ENCODE measurements at places on chromosomes 3 and 15.

DNA sequence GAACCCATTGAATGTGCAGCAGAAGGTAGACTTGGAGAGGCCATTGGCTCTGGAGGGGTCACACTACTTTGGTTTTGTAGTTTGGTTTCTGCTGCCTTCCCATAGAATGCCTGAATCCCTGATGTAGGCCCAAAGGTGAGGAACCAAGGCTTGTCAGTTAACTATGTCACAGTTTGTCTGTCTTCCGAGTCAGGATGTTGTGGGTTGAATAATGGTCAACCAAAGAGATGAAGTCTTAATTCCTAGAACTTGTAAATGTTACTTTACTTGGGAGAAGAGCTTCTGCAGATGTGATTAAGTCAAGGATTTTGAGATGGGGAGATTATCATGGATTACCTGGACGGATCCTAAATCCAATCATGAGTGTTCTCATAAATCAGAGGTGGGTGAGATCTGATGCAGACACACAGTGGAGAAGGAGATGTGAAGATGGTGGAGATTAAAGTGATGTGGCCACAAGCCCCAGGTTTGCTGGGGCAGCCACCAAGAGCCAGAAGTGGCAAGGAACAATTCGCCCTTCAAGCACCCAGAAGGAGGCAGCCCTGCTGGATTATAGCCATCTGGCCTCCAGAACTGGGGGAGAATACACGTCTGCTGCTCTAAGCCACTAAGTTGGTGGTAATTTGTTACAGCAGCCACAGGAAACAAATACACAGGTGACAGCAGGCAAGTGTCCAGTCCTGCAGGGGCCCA lies 2.3 kb upstream of the CCR8 start:
- no peak for DNase-seq

- DNase-seq = no peak
These were observed 115.9 kb upstream of the ST8SIA2 start for GRCh38 chr15:92277776-92278175.

DNA sequence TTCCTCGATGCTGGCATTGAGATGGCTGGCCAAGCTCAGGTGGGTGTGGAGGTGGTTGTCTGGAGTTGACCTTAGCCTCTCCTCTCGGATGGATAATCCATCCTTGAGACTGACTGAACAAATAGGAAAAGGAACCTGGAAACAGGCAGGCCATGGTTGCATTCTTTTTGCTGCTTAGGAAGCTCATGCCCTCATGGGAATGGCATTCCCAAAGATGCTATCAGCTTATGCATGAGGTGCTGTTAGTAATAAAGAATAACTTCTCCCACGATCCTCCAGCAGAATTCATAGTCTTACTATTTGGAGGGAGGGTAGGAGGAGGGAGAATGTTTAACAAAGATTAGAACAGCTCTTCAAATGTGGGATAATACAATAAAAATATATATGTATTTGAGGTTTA lies 303.0 kb upstream of the TPM1 start:
- DNase-seq = no peak

DNA sequence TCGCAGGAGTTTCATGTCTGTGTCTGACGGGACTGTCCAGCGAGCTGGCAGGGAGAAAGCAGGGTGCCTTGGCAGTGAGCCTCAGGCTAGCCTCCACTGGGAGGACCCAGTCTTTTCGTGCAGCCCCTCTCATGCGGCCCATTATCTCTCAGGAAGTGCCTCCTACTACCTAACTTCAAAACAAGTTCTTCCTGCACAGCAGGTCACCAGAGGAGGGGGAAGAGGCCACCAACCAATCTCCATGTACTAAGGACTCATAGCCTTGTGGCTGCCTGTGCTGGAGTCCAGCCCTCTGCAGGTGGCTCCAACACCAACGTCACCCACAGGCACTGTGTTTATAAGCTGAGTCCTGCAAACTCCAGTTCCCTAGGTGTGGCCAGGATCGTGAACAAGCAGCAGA lies 4.8 kb downstream of the VIPR1 start:
- DNase-seq = no peak

DNA sequence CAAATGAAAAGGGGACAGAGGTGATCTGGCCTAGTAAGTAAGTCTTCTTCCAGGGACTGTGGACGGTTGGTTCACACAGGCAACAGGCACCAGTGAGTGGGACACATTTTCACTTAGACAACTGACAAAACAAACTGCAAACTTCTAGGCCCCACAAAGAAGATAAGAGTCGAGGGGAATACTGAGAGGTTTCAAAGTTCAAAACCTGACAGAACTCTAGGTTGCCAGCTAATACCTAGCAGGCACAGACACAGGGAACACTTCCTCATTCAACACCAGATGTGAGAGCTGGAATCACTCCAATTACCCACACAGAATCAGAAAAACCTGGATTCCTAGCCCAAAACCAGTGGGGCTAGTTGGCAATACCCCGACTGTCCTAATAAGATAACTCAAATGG lies 621.7 kb downstream of the ZPLD1 start:
- no peak for DNase-seq

- no peak for DNase-seq
These were observed 198.4 kb upstream of the LRRN1 start for GRCh38 chr3:3600665-3601340.

GRCh38 chr3:16298891-16299290 lies 33.9 kb downstream of the OXNAD1 start:
- DNase-seq = no peak

GRCh38 chr15:63347074-63347857 lies 34.4 kb downstream of the CA12 start:
- DNase-seq = no peak

GRCh38 chr15:62482785-62483429 lies 317.8 kb upstream of the C2CD4B start:
- no peak for DNase-seq

- no peak for DNase-seq
These were observed 184.8 kb downstream of the LSAMP start for GRCh38 chr3:116260491-116260890.

DNA sequence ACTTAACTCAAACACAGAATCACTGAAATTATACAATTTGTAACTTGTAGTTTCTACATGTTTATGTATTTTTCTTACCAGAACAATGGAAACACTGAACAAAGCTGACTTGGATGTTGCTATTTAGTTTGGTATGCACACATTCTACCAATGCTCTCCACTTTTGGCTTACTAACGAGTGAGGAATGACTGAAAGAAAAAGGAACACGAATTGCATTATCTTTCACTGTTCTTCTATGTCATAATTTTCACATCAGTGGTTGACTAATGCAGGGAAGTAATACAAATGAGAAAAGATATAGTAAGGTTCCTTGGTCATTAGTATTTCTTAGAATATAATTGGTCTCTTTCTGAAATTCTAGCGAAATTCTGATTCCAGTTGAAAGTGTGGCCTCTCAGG lies 9.8 kb upstream of the CNTN3 start:
- DNase-seq = no peak

DNA sequence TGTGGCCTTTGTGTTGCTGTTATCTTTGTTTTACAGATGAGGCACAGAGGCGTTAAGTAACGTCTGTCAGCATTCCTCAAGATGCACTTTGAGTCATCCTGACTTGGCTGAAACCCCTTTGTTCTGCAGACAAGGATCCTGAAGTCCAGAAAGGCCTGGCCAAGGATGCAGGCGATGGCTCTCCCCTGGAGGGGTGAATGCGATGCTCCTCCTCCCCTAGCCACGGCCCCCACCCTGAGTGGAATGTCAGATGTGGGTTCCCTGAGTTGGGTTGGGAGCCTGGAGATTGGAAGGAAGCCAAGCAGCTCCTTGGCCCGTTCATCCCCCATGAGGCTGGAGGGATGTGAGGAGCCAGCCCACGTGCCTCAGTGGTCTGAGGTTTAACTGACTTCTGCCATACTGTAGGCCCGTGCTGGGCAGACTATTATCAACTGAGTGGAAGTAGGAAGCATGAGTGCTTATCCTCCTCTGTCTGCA lies 43.3 kb downstream of the POMGNT2 start:
- no peak for DNase-seq

DNA sequence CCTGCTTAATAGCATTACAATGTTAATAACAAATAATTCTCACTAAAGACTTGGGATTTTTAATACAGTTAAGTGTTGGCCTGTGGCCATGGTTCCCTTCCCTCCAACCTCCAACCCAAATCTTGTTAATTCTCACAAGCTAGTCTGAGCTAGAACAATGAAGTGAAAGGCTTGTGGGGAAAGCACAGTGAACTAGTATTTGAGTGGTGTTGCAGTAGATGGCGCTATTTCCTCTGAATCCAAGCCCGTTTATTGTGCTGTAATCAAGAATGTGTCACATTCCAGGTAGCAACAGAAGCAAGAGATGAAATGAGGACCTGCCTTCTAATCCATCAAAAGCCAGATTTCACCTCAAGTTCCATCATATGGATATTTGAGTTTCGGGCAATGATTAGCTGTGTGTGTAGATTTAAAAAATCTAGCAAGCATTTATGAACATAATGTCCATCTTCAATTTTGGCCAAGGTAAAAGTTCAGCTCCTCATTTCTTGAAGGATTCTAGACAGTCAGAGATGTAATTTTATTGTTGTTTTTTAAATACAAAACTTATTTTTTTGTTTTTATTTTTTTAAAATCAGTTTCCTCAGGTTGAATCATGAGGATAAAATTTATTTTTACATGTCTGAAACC lies 160.7 kb downstream of the SQOR start:
- DNase-seq = no peak

Data from stimulated activated CD8-positive, alpha-beta memory T cell treated with anti-CD3 and anti-CD28 coated beads, Interleukin-15, amount 100 ng/mL, for 4 hours (primary cell).